Effector memory CD8-positive, alpha-beta T cell (primary cell): ENCODE measurements at places on chromosomes 2 and 18.

GRCh38 chr2:148022351-148022750, 1.5 kb downstream of the MBD5 start:
- peaks cover 54% of the 10 kb centered on the region for H3K4me1 ChIP-seq
- DNase-seq, result no peak
- peak overlapping the region; percentile 94 for H3K4me3 ChIP-seq
- H3K36me3 ChIP-seq, result peaks cover 11% of the 10 kb centered on the region
- H3K27ac ChIP-seq, result peak overlapping the region; percentile 93

GRCh38 chr2:182592691-182593393, 123.2 kb upstream of the DNAJC10 start:
- no peaks in the 10 kb centered on the region for H3K4me1 ChIP-seq
- DNase-seq, result no peak
- H3K27me3 ChIP-seq, result peaks cover 13% of the 10 kb centered on the region

GRCh38 chr2:47636596-47637264, 146.2 kb upstream of the MSH6 start:
- no peaks in the 10 kb centered on the region for H3K36me3 ChIP-seq
- peaks cover 5% of the 10 kb centered on the region for H3K27me3 ChIP-seq
- H3K4me3 ChIP-seq, result no peak overlapping the region
- H3K4me1 ChIP-seq, result no peaks in the 10 kb centered on the region
- no peak for DNase-seq
- H3K27ac ChIP-seq, result no peak overlapping the region

DNA sequence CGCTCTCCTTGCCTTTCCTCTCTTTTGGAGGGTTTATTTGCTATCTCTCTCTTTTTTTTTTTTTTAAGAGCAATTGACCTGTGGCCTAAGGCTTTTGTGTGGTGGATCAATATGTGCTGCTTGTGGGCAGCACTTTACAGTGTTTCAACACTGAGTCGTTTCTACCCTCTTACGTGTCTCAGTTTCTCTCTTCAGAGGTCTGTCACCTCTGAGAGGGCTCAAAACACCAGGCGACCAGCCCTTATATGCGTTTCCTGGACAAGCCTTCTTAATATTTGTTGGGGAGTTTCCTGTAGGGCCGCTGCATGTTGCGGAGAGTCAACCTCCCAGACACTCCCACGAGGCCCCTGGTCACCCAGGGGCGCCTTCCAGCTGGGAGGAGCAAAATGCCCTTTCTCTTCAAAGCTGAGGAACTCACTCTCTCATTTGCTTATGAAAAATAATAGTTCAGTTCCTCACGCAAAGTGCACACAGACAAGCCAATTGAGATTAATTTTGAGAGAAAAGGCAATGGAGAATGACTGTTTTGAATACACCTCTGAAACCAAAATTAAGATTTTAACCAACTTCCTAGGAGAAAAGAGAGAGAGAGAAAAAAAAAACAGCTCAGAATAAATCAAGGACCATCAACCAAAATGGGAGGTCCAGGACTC, 96.3 kb upstream of the B3GNT2 start:
- no peaks in the 10 kb centered on the region for H3K36me3 ChIP-seq
- H3K27me3 ChIP-seq, result no peaks in the 10 kb centered on the region
- no peak overlapping the region for H3K27ac ChIP-seq
- H3K4me3 ChIP-seq, result peak overlapping the region; percentile 5
- DNase-seq, result no peak

- H3K27ac ChIP-seq, result peak overlapping the region; percentile 24
- no peak overlapping the region for H3K4me3 ChIP-seq
- peaks cover 12% of the 10 kb centered on the region for H3K4me1 ChIP-seq
- H3K27me3 ChIP-seq, result peaks cover 67% of the 10 kb centered on the region
- no peak for DNase-seq
- H3K36me3 ChIP-seq, result no peaks in the 10 kb centered on the region
Measured at GRCh38 chr2:196459539-196459938, 180.0 kb upstream of the CCDC150 start.

GRCh38 chr2:75344146-75344545, 144.8 kb upstream of the TACR1 start:
- no peak overlapping the region for H3K27ac ChIP-seq
- no peaks in the 10 kb centered on the region for H3K4me1 ChIP-seq
- peaks cover 10% of the 10 kb centered on the region for H3K27me3 ChIP-seq
- H3K4me3 ChIP-seq, result no peak overlapping the region
- H3K36me3 ChIP-seq, result no peaks in the 10 kb centered on the region

- no peak overlapping the region for H3K4me3 ChIP-seq
- H3K4me1 ChIP-seq, result peaks cover 1% of the 10 kb centered on the region
- no peaks in the 10 kb centered on the region for H3K36me3 ChIP-seq
- no peak for DNase-seq
- H3K27ac ChIP-seq, result no peak overlapping the region
Measured at GRCh38 chr18:48566589-48566988, 27.8 kb downstream of the CTIF start.

DNA sequence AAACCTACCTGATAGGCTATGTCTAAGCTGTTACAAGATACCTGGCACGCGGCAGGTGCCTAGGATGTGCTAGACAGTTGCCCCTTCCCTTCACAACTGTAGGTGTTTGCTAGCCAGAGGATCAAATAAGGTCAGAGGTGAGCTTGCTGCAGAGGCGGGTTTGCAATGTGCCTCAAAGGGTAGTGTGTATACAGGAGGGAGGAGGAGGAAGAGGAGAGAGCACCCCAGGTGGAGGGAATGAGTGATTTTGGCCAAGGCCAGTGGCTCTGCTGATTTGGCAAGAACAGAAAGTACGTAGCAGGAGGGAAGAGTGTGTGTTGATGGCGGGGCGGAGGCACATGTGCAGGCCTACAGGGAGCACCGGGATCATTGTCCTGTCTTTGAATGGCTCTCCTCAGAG, 236.5 kb downstream of the HAUS1 start:
- peak overlapping the region; percentile 6 for H3K27ac ChIP-seq
- H3K4me3 ChIP-seq, result no peak overlapping the region
- H3K36me3 ChIP-seq, result peaks cover 3% of the 10 kb centered on the region
- peaks cover 46% of the 10 kb centered on the region for H3K4me1 ChIP-seq
- no peak for DNase-seq

DNA sequence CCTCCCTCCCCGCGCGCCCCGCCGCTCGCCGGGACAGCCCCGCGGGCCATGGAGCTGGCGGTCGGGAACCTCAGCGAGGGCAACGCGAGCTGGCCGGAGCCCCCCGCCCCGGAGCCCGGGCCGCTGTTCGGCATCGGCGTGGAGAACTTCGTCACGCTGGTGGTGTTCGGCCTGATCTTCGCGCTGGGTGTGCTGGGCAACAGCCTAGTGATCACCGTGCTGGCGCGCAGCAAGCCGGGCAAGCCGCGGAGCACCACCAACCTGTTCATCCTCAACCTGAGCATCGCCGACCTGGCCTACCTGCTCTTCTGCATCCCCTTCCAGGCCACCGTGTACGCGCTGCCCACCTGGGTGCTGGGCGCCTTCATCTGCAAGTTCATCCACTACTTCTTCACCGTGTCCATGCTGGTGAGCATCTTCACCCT, 865 bp downstream of the GALR1 start:
- no peaks in the 10 kb centered on the region for H3K36me3 ChIP-seq
- H3K27me3 ChIP-seq, result peaks cover 79% of the 10 kb centered on the region
- H3K27ac ChIP-seq, result no peak overlapping the region
- no peak for DNase-seq

GRCh38 chr2:154133823-154134222, 262.1 kb downstream of the GALNT13 start:
- no peak for DNase-seq
- no peaks in the 10 kb centered on the region for H3K36me3 ChIP-seq
- H3K27me3 ChIP-seq, result no peaks in the 10 kb centered on the region
- H3K4me1 ChIP-seq, result no peaks in the 10 kb centered on the region

GRCh38 chr18:54774981-54775665, 53.2 kb upstream of the RAB27B start:
- DNase-seq, result no peak
- no peaks in the 10 kb centered on the region for H3K4me1 ChIP-seq
- no peak overlapping the region for H3K4me3 ChIP-seq
- no peaks in the 10 kb centered on the region for H3K36me3 ChIP-seq
- no peaks in the 10 kb centered on the region for H3K27me3 ChIP-seq

DNA sequence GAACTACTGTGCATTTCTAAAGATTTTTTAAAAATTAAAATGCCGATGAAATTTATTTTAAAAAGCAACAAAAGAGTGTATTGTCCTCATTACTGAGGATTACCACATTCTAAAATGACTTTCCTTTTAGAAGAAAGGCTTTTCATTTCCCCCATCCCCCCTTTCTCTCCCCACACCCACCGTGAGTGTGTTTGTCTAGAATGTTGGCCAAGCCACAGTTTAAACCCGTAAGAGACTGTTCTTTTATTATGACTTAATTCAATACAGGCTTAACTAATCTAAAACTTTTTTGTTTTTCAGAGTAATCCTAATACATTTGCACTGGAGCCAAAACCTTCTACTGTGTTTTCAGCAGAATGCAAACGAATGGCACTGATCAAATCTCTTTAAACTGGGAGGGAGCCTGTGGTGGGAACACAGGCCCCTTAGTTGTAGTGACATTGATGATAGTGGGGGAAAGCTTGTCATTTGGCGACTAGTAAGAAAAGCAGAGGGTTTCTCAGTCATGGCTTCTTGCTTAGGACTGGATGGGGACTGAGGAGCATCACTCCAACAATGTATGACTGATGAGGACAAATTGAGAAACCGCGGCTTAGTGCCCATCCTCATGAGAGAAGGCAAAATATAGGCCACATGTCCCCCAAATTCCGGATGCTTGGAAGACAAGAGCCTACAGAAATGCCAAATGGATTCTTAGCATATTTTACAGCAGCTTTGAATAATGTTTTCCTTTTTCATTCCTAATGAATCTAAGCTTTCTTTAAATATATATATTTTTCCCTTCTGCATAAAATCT, 154.0 kb upstream of the SMIM21 start:
- H3K27ac ChIP-seq, result no peak overlapping the region
- no peaks in the 10 kb centered on the region for H3K4me1 ChIP-seq
- peaks cover 30% of the 10 kb centered on the region for H3K27me3 ChIP-seq
- H3K4me3 ChIP-seq, result no peak overlapping the region
- no peak for DNase-seq
- H3K36me3 ChIP-seq, result no peaks in the 10 kb centered on the region

GRCh38 chr2:29573612-29574011, 347.8 kb downstream of the ALK start:
- no peak overlapping the region for H3K4me3 ChIP-seq
- no peak for DNase-seq
- no peaks in the 10 kb centered on the region for H3K36me3 ChIP-seq
- H3K4me1 ChIP-seq, result no peaks in the 10 kb centered on the region

DNA sequence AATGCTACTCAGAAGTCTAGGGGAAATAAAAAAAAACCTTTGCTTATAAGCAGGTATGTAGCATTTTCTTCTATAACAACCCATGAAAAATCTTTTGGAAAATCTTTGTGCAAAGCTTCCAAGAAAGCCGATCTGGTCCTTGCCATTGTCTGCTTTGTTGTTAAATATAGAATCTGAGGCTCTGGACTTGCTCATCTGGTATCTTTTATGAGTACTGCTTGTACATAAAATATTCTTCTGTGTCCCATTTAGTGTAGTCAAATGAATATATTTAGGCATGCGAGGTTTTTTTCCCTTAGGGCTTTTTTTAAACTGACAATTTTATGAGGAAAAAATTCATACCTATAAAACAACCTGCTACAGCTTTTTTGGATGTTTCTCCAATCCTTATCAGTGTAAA, 45.0 kb upstream of the RMND5A start:
- H3K27me3 ChIP-seq, result no peaks in the 10 kb centered on the region
- no peaks in the 10 kb centered on the region for H3K4me1 ChIP-seq
- H3K36me3 ChIP-seq, result no peaks in the 10 kb centered on the region
- H3K27ac ChIP-seq, result no peak overlapping the region
- H3K4me3 ChIP-seq, result no peak overlapping the region

DNA sequence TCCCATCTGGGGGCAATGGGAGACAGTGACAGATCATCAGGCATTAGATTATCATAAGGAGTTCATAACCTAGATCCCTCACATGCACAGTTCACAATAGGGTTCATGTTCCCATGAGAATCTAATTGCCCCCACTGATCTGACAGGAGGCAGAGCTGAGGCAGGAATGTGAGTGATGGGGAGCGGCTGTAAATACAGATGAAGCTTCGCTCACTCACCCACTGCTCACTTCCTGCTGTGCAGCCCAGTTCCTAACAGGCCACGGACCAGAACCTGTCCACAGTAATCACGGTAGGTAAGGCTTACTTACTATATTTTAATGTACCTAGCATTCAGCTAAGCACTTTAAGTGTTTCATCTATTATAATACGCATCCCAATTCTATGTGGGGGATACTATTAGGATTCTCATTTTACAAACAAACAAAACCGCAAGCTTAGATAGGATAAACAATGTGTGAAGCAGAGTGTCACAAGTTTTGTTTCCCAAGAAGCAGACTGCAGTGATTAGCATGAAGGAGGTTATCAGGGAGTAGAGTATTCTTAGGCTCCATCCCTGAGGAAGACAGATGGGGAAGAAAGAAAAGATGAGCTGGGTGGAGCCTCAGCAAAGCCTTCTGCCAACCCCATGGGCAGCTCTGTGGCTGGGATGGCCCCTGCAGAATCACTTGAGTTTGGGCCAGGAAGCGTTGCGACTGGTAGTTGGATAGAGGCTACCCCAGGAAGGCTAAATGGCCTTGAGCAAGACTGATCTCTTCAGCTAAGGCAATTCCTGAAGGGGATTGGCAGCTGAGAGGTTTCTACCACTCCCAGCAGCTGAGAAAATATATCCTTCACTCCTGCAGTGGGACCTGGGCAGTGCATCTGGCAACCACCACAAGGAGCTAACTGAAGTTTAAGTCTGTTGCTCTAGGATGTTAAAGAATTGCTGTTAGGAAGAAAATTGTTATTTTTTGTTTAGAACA, 133.1 kb downstream of the MREG start:
- H3K4me1 ChIP-seq, result no peaks in the 10 kb centered on the region
- peaks cover 25% of the 10 kb centered on the region for H3K27me3 ChIP-seq
- no peak overlapping the region for H3K4me3 ChIP-seq
- H3K27ac ChIP-seq, result no peak overlapping the region
- H3K36me3 ChIP-seq, result no peaks in the 10 kb centered on the region
- DNase-seq, result no peak

DNA sequence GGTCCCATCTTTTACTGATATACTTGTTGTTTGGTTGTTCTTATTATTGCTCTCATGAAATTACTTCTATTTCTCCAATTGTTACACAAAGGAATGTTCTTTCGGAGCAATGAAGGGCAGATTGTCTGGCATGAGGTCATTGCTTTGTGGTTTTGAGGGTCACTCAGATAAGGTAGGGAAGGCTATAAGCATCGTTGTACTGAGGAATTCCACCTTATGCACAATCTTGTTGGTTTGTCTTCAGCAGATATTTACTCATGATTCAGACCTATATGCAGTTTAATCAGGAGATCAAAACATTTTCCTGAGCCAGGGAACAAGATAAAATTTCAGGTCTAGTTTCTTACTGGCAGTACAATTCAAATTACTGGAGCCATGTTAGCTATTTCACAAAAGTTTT, 163.0 kb upstream of the SPHKAP start:
- H3K4me3 ChIP-seq, result no peak overlapping the region
- DNase-seq, result no peak
- no peak overlapping the region for H3K27ac ChIP-seq
- no peaks in the 10 kb centered on the region for H3K27me3 ChIP-seq
- H3K4me1 ChIP-seq, result no peaks in the 10 kb centered on the region
